ENCODE measurements at places on chromosomes 16 and 17. TPM values are rescaled to one million over a fixed set of nuclear protein-coding genes. Genes with fewer than 3 reads are reported as not detected.

DNA sequence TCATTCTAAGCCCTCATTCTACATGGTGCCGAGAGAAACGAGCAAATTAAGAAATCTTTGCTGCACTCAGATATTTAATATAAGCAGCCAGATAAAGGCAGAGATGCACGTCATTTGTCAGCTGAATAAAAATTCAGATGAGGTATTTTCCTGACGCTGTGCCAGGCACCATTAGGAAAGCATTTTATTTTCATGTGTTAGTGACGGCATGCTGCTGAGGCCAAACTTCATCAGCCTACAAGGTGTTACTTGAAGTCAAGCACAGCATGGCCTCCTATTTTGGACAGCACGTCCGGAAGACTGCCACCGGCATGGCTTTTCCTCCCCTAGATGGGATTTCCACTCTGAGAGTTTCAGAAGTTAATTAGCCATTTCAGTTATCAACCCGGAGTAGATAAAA lies 70.3 kb downstream of the IRX3 start:
- no peak for DNase-seq

- DNase-seq = no peak
Observed at GRCh38 chr16:88113545-88114045, 162.4 kb downstream of the BANP start.

GRCh38 chr17:32602396-32602795 lies 115.6 kb downstream of the CDK5R1 start:
- DNase-seq = no peak

DNA sequence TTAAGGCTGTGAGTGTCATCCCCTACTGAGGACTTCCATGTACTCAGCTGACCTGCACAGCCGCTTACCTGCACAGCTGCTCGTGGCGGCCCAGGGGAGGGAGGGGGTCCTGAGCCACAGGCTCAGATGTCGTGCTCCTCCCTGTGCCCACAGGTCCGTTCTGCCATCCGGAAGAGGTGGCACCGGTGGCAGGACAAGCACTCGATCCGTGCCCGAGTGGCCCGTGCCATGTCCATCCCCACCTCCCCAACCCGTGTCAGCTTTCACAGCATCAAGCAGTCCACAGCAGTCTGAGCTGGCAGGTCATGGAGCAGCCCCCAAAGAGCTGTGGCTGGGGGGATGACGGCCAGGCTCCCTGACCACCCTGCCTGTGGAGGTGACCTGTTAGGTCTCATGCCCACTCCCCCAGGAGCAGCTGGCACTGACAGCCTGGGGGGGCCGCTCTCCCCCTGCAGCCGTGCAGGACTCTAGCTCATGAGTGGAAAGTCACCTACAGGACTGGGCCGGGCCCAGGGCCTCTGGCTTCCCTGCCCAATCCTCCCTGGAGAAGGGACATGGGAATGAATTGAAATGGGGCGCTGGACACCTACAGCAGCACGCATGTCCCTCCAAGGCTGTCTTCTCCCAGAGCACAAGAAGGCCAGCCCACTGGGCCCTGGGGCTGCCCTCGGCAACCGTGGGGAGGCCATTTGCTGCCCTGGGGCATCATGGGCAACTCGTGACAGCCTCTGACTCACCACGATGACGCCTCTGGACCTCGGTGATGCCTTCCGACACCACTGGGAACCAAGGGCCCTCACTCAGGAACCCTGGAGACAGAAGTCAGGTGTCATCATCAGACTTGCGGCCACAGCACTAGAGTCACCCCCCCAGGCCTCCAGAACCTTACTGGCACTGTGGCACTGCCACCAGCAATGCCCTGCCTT lies 9.9 kb upstream of the SPPL2C start:
- DNase-seq = no peak

Gene ASPA
- not detected for total RNA-seq

Gene MYH1
- not detected for total RNA-seq

Gene GNAO1
- 21.3 TPM for total RNA-seq

Measured in neural crest cell (in vitro differentiated cells).